GM12878 (cell line): ENCODE measurements at places on chromosomes 12 and 14.

GRCh38 chr14:100732766-100733100 lies 6.0 kb downstream of the DLK1 start:
- no peak for DNase-seq

- no peak for DNase-seq
These were observed 6.0 kb downstream of the B4GALNT1 start for GRCh38 chr12:57626921-57627445.

- no peak for DNase-seq
These were observed 44.3 kb upstream of the DCN start for GRCh38 chr12:91226951-91227350.

DNA sequence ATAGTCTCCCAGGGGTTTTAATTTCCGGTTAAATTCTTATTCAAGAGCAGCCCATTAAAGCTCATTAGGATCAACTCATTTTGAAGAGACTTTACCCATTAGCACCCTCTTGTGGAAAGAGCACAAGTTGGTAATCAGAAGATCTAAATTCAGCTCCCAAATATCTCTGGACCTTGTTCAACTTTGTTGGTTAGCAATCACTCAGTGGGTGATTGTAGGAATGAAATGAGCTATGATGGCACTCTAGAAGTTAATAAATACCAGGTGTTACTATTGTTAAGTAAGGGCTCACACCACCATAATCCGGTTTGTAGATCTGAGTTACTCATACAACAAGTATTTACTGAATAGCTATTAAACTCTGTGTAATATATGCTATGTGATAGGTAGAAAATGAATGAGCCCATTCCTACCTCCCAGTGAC lies 42.9 kb downstream of the TRIP11 start:
- no peak for DNase-seq

DNA sequence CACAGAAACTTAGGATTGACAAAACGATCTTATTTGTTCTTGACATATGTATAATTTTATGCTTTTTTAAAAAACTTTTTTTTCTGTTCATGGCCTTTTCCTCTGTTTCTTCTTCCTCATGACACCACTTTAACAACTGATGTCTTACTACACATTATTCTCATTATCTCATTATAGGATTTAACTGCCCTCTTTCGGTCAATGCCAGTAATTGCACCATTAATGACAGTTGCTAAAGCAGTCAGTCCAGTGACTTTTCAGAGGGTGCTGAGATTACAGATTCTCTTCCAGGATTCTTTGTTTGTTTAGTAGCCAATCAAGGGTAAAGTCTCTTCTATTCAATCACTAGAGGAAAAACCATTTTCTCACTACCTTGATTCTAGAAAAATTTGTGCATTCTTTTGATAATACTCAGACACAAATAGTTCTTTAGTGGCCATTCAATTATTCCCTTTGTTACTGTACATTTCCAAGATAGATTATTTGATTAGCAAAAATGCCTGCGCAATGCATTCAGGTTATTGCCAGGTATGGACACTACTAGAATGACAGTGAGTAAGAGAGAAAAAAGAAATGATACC lies 50.1 kb downstream of the KLRG1 start:
- no peak for DNase-seq

DNA sequence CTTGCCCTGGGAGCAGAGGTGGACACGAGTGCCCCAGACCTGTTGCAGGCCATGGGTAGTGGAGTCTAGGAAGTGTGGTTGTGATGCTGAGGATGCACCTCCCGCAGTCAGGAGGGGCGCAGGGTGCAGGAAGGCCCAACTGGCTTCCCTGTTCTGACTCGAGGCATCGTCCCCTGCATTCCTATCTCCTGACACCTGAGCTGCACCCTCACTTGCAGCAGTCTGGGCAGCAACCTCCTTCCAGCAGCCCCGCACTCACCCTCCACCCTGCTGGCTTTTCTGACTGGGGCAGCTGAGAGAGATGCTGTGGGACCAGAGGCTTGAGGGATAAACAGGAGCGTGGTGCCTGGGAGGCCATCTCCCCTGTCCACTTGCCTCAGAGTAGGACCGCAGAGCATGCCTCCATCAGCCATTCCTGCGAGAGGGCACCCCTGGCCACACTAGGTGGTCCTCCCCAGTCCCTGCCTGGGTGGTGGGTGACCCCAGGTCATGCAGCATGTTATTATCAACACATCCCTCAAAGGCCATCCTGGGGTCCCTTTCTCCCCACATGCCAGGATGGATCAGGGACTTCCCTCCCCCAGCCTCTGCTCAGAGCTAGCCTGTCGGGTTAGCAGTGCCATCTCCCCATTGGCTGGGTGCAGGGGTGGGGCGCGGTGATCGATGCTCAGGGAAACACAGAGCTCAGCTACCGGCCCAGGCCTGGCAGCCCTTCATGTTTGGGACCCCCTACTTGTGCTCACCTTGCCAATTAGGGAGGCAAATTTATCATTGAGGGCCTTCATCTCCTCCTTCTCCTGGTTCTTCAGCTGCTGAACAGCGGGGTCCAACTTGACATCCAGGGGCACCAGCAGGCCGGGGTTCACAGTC lies 719 bp downstream of the KRT80 start:
- no peak for DNase-seq

GRCh38 chr12:97017213-97017612 lies 110.2 kb downstream of the NEDD1 start:
- no peak for DNase-seq

GRCh38 chr12:32918890-32919801 lies 22.6 kb upstream of the PKP2 start:
- no peak for DNase-seq
